Dermis microvascular lymphatic vessel endothelial cell (primary cell): ENCODE measurements at places on chromosomes 12 and 14.

DNA sequence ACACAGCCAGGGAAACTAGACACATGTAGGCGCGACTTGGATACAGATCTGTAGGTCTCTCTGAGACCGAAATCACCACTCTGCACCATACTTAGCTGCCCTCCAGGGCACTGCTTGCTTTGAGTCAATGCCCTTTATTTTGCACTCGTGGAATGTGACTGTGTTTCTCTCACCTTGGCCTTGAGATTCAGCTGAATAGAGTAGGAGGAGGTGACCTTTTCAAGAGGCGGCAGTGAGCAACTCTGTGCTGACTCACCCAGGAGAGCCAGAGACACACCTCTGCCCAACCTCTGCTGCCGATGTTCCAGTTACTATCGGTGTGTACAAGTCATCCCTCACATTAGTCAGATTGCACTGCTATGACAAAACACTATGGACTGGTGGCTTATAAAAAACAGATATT is 583.4 kb downstream of the VRK1 start:
- DNase-seq, result no peak

- DNase-seq, result no peak
Measured at GRCh38 chr14:32457213-32457920, 128.3 kb downstream of the AKAP6 start.

DNA sequence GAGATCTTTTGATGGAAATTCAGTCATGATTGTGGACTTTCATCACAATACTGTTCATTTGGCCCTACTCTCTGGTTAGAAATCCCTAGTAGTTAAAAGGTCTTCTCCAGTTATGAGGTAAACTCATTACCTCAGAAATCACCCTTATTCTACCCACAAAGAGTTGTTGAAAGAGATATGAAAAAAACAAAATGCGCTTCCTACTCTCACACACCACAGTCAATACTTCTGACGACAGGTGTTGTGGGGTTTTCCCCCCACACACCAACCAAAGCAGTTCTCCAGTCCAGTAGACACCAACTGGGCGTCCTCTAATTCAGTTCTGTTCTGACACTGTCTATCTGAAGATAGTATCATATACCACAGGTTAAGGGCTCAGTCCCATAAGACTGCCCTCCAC is 54.9 kb downstream of the TRMT5 start:
- no peak for DNase-seq

DNA sequence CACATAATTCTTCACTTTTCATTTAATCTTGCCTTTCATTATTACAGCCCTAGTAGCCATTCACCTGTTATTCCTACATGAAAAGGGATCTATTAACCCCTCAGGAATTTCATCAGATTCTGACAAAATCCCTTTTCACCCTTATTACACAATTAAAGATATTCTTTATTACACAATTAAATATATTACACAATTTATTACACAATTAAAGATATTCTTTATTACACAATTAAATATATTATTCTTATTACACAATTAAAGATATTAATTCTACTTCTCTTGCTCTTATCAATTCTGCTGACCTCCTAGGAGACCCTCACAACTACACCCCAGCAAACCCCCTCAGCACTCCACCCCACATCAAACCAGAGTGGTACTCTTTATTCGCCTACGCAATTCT is 77.1 kb downstream of the SINHCAF start:
- DNase-seq, result no peak

DNA sequence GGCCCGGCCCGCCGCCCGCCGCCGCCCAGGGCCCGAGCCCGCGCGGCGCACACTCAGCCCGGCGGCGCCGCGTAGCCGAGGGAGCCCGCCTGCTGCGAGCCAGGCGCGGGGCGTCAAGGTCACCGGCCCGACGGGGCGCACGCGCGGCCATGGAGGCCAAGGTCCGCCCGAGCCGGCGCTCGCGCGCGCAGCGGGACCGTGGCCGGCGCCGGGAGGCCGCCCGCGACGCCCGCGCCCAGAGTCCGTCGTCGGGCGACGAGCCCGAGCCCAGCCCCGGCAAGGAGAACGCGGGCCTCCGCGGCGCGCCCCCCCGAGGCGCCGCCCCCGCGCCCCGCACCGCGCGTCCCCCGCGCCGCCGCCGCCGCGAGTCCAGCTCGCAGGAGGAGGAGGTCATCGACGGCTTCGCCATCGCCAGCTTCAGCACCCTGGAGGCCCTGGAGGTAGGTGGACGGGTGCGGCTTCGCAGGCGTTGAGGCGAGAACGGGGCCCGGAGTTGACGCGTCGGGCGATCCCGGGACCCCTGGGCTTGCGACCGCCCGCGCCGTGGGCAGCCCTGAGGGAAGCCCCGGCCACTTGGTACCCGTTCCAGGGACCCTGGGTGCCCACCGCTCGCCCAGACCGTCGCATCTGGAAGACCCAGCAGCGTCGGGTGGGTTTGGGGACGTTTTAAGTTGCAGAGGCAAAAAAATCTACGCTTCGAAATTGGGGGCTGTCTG is 629 bp downstream of the FBRSL1 start:
- DNase-seq, result no peak
